ENCODE measurements at places on chromosomes 16 and 17.

DNA sequence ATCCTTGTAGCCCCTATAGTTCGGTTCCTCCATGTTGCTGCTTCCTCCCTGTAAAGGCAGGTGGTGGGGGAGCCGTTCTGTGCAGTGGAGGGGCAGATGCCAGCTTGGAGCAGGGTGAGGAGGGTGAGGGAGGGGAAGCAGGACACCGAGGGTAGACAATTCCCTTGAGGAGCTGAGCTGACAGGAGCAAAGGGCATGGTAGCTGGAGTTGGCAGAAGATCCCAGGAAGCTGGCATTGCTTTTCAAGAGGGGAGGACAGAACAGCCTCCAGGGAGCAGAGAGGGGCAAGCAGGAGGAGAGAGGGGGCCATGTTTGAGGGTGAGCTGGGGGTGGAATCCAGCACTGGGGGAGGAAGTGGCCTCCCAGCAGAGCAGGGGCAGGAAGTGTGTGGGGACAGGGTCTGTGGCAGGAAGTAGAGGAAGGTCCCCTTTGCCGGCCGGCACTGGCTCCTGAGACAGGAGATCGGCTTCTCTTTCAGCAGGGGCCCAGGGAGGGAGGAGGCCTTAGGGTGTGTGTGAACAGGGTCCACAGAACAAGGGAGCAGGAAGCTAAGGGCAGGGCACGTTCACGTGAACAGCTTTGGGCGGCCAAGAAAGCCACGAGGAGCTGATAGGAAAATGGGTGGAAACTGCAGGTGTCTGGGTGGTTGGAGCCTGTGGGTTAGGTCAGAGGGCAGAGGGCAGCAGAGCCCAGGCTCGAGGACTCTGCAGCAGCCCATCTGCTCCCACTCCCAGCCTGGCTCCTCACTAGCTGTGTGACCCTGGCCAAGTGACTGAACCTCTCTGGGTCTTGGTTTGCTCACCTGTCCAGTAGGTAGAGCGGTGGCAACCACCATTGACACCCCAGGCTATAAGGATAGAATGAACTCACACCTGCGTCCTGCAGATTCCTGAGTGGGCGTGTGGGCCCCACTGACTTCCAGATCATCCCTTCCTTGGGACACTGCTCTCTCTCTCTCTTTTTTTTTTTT, 17.5 kb upstream of the SPNS2 start:
- DNase-seq = peak; percentile 43

DNA sequence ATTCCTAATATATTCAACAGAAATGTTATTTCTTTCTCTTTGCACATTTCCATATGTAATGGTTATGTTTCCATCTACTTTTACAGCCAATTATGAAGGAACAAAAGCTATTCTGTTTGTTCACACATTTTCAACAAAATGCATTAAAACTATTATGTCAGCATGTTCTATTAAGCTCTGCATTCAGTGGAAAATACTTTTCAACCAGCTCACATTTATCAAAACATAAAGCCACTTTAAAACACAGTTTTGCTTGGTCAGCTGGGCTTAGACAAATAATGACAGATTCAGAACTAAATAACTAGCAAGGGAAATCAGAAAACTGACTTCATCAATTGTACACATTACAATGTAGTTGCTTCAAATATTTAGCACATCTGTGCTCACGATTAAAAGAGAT, 6.9 kb downstream of the SALL1 start:
- no peak for DNase-seq

- DNase-seq = no peak
Measured at GRCh38 chr16:59030923-59031485, 296.9 kb upstream of the GOT2 start.

- DNase-seq = no peak
Measured at GRCh38 chr17:3037259-3037658, 26.1 kb downstream of the OR1D5 start.

GRCh38 chr16:66824006-66824405, 6.8 kb downstream of the NAE1 start:
- no peak for DNase-seq

GRCh38 chr16:19781226-19781625, 63.2 kb downstream of the IQCK start:
- DNase-seq = no peak

DNA sequence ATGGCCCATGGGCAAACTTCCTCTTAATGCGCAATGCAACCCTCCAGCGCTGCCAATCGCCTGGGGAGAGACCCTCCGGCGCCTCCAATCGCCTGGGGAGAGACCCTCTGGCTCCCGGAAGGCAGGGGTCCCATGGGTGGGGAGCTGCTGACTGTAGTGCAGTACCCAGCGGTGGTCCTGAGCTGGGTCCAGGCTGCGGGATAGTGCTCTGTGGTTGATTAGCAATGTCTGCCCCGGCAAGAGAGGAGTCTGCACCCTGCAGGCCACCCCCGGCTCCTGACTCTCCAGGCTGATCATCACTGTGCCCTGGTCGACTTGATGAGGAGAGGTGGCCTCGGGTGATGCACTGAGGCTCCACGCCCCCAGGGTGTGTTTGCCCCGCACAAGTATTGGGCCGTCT, 44.6 kb upstream of the ZNF469 start:
- no peak for DNase-seq

DNA sequence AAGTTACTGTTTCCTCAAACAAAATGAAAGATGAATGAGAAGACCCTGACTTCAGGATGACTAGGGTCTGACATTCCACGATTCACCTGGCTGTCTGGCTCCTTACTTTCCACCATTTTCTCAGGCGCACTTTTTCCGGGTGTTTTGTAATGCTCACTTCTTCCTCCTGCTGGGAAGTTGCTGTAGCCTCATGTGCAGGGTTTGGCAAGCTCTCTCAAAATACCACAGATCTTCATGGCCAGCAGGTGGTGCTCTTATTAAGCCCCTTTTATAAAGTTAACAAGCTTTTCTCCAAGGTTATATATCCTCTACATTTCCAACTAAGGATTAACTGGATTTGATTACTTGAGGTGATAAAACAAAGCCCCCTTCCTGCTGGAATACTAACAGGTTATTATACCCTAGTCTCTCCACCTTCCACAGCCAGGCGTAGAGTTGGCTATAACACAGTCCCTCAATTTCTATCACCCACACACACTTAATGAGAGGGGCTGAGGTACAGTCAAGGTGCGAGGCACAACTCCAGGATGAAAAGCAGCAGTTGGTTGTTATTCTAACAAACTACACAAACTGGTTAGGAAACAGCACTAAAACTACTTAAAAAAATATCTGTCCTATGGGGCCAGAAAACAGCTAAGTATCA, 45.4 kb downstream of the STH start:
- peak; percentile 55 for DNase-seq

- no peak for DNase-seq
Measured at GRCh38 chr17:79798299-79799173, 1.7 kb upstream of the CBX8 start.

DNA sequence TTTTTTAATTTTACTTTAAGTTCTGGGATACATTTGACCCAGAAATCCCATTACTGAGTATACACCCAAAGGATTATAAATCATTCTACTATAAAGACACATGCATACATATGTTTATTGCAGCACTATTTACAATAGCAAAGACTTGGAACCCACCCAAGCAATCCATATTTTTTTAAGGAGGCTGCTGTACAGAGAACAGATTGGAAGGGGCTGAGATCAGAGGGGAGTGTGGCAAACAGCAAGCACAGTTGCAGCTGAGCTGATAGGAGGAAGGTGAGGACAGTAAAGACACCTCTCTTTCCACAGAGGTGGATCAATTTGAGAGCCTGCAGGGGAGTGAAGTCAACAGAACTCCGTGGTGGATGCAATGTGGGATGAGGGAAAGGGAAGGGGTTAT, 10.2 kb upstream of the TMEM238L start:
- no peak for DNase-seq

DNA sequence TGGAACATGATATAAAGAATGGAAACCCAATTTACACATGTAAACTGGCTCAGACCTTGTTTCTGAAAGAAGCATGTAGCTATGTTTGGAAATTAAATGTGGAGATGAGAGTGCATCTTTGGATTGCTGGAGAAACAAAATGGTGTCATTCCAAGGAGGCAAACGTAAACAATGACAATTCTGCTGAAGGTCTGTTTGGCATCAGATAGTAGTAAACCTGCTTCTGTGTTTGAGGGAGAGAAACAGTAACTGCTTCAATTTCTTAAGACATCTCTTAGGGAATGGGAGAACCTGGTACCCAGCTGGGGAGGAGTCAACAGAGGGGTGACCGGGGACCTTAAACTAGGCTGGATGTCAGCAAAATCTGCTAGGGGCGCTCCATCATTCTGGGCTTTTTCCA, 23.5 kb downstream of the GPRC5B start:
- no peak for DNase-seq

GRCh38 chr17:48571024-48571818, 6.9 kb downstream of the HOXB4 start:
- no peak for DNase-seq

GRCh38 chr16:6160303-6160702, 1062.7 kb upstream of the EEF2KMT start:
- DNase-seq = no peak

- peak; percentile 34 for DNase-seq
Measured at GRCh38 chr17:81601525-81602120, 35.3 kb downstream of the NPLOC4 start.

GRCh38 chr17:82524540-82524939, 5.0 kb downstream of the FOXK2 start:
- no peak for DNase-seq

DNA sequence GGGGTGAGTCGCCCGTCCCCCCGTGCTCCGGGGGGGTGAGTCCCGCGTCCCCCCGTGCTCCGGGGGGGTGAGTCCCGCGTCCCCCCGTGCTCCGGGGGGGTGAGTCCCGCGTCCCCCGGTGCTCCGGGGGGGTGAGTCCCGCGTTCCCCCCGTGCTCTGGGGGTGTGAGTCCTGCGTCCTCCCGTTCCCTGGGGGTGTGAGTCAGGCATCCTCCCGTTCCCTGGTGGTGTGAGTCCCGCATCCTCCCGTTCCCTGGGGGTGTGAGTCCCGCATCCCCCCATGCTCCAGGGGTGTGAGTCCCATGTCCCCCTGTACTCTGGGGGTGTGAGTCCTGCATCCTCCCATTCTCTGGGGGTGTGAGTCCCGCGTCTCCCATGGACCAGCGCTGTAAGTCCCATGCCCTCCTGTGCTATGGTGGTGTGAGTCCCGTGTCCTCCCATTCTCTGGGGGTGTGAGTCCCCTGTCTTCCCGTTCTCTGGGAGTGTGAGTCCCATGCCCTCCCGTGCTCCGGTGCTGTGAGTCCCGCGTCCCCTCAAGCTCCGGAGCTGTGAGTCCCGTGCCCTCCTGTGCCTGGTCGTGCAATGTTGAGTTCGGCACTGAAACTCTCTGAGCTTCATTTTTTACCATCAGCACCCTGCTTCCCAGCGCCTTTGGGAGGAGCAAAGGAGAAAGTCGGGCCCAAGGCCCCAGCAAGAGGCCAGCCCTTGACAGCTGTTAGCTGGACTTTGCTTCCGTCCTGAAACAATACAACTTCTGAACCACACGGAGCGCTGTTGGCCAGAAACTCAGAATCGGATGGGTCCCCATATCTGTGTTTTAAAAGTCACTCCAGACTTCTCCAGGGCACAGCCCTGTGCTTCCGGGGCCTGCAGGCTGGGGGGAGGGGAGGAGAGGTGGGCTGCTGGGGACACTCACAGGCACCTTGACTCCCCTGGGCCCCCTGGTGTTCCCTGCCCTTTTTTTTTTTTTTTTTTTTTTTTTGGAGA, 11.5 kb upstream of the ZC3H18 start:
- no peak for DNase-seq

GRCh38 chr16:1182950-1183907, 30.3 kb downstream of the CACNA1H start:
- DNase-seq = no peak

GRCh38 chr17:20313891-20314290, 153.4 kb downstream of the LGALS9B start:
- no peak for DNase-seq

DNA sequence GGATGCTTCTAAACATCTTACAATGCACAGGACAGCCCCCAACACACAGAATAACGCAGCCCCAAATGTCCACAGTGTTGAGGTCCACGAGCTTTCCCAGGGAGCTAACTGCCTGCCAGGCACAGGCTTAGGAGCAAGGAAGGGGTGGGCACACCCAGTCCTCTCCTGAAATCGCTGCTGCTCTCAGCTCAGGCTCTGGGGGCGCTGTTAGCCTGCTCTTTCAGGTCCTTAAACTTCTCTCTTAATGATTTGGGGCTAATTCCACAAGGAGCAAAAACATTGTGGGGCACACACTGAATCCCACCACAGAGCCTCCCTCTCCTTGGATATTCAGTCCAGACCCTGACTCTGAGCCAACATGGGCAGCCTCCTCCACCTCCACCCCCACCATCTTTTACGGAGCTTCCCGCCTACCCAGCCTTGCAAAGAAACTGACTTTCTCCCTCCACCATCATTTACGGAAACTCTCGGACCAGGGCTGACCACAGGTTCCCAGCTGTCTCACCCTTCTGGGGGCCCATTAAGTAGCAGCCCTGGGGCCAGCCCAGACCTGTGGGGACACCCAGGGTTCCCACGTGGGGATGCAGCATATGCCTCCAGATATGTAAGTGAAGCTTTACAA, 1.1 kb downstream of the CD300H start:
- DNase-seq = peak; percentile 41

DNA sequence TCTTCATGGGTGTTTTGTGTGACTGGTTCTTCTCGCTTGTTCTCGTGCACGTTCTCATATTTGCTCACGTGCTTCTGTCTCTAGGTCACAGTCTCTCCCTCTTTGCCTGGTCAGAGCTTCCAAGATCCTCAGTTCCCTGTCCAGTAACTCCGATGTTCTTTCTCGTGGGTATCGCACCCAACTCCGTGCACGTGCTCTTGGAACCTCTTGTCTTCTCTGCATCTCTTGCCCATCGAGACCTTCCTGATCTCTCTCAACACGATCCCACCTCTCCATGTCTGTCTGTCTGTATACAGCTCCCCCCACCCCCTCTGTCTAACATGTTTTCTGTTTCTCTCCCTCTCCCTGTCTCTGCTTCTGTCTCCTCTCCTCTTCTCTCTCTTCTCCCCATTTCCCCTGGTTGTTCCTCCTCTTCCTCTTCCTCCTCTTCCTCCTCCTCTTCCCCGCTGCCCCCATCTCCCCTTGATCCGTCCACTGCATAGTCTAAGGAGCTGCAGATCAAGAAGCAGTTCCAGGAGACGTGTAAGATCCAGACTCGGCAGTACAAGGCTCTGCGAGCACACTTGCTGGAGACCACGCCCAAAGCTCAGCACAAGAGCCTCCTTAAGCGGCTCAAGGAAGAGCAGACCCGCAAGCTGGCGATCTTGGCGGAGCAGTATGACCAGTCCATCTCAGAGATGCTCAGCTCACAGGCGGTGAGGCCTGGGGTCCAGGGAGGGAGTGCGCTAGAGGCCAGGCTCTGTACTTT, 6.1 kb downstream of the HIRIP3 start:
- DNase-seq = no peak

GRCh38 chr17:35142467-35142796, 329 bp upstream of the NLE1 start:
- no peak for DNase-seq

- DNase-seq = no peak
Measured at GRCh38 chr16:21986692-21987246, 14.1 kb downstream of the PDZD9 start.

DNA sequence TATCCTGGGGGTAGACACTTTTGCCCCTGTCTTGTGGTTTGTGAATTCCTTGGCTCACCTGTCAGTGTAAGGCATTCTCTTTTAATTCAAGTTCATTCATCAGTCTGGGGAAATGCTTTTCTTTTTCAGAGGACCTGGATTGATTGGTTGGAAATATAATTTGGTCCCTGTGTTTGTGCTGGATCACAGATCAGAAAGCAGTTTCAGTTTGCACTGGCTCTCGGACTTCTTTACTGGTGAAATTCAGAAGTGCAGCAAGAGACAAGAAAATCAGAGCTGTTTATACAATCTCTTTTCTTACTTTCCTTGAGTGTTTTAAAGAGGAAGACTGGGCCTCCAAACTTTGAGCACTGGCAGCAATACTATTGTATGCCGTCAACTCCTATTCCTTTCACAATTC, 161.8 kb upstream of the KCNJ16 start:
- no peak for DNase-seq

Measured in activated CD4-positive, alpha-beta T cell treated with anti-CD3 and anti-CD28 coated beads, Interleukin-2, amount 50 U/mL, for 48 hours (primary cell).